ENCODE measurements at places on chromosomes 16 and 17.

DNA sequence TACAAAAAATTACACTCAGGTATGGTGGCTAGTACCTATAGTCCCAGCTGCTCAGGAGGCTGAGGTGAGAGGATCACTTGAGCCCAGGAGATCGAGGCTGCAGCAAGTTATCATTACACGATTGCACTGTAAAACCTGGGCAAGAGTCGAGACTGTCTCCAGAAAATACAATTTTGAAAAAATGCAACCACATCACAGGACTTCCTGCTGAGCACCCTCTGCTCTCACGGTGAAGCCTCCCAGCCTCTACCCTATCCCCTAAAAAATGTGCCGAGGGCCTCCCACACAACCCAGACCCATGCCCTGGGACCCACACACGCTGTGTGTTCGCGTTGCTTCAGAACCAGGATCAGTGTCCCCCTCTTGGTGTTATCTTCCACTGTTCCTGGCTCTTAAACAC is 236.1 kb downstream of the CPPED1 start:
- no peak for DNase-seq

DNA sequence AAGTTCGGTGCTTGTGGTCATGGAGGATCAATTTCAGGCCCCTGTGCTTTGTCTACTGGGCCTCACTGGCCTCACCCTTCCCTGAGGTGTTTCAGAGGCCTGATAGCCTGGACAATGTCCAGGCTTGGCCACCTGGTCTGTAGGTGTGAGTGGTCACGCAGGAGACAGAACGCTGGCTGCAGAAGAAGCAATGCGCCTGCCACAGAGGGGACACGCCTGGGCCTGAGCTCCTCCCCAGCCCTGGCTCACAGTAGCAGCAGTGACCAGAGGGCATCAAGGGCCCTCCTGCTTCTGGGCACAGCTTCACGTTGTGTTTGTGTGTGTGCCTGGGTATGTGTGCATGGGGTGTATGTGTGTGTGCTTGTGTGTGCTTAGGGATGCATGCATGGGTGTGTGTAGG is 1.9 kb upstream of the PITPNM3 start:
- DNase-seq, result no peak

DNA sequence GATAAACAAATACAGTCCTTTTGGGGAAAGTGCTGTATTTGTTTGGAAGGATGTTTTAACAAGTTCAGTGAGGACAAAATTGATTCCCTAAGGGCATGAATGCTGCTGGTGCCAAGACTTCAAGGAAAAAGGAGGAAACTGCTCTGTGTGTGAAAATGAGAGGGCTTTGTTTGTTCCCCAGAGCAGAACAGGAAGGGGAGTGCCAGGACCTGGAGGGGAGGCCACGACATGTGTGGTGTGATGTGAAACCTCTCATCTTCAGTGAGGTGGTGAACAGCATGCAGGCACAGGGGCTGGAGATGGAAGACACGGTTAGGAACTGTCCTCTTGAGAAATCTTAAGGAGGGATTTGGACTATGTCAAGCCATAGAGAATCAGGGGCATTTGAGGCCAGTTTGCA is 46.6 kb upstream of the GRIN2A start:
- no peak for DNase-seq

DNA sequence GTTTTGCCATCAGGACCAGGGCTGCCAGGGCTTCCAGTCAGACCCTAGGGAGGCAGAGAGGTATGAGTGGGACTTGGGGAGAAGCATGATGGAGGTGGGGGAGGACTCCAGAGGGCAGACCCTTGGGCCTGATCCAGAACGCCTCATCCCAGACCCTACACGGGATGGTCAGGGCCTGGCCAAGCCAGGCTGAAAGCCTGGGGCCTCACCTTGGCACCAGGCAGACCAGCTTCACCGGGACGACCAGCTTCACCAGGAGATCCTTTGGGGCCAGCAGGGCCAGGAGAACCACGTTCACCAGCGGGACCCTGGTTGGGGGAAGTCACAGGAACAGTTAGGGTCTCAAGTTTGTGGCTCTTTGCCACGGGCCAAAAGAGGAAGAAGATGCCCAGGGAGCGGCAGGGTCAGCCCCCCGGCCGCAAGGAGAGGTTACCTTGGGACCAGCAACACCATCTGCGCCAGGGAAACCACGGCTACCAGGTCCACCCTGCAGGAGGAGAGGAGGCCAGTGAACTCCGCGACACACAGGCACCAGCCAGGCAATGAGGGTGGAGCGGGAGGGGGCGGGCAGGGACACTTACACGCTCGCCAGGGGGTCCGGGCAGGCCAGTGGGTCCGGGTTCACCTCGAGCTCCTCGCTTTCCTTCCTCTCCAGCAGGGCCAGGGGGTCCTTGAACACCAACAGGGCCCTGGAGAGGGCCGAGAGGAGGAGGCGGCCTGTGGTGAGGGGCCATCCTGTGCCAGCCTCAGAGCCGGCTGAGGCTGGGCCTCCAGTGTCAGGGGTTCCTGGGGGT is 7.1 kb downstream of the COL1A1 start:
- DNase-seq, result no peak

DNA sequence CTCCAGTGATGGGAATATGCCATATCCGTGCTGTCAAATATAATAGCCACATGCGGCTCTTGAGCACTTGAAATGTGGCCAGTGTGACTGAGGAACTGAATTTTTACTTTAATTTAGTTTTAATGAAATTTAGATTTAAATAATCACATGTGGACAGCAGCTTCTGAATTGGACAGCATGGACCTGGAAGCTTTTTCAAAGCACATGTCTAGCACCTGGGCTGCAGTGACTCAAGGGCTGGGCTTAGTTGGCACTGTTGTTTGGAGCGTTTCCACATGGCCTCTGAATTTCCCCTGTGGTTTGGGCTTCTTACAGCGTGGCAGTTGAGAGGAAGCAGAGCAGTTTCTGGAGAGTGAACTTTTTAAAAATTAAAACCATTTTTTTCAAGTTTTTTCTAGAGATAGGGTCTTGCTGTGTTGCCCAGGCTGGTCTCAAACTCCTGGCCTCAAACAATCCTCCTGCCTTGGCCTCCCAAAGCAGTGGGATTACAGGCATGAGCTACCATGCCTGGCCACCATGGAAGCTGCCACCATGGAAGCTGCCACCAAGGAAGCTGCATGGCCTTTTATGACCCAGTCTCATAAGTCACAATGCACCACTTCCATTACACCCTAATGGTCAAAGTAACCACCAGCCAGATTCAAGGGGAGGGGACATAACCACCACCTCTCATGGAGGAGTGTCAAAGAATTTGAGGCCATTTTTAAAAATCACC is 6.7 kb upstream of the TOB1 start:
- no peak for DNase-seq

- DNase-seq, result no peak
Observed at GRCh38 chr16:23650674-23651416, 9.6 kb downstream of the DCTN5 start.

DNA sequence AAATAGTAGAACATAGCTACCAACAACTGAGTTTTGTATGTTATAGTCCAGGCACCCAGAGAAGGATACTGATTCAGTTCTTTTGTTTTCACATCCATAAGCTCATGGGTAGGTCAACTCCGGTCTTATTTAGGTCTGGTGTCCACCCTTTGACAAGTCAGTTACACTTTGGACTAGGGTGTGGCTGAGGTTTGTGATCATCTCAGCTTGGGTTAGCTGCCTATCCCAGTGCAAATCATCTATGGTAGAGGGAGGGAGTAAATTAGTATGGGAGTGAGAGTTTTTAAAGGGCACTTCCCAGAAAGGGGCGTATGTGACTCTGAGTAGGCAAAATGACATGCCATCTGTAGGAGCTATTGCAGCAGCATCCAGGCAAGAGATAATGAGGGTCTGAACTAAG is 66.1 kb downstream of the TANC2 start:
- no peak for DNase-seq

DNA sequence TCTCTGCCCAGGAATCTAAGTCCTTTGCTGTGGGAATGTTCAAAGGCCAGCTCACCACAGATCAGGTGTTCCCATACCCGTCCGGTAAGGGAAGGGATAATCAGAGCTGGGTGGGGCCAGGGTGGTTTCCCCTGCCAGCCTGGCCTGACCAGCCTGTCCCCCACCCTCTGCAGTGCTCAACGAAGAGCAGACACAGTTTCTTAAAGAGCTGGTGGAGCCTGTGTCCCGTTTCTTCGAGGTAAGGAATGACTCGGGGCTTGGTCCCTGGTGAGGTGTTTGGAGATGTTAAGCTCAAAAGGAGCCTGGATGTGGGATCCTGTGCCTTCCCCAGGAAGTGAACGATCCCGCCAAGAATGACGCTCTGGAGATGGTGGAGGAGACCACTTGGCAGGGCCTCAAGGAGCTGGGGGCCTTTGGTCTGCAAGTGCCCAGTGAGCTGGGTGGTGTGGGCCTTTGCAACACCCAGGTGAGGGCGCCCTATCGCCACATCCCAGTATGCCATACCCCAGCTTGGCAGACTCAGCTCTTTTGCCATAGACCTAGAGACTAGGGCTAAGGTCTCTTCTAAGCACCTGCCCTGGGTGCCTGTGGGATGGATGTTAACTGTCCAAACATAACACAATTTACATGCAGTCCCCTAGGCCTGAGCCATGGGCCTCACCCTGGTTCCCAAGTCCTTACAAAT is 997 bp downstream of the ACADVL start:
- DNase-seq, result peak; percentile 36

GRCh38 chr17:75771334-75772281 is 6.6 kb upstream of the GALK1 start:
- DNase-seq, result no peak

DNA sequence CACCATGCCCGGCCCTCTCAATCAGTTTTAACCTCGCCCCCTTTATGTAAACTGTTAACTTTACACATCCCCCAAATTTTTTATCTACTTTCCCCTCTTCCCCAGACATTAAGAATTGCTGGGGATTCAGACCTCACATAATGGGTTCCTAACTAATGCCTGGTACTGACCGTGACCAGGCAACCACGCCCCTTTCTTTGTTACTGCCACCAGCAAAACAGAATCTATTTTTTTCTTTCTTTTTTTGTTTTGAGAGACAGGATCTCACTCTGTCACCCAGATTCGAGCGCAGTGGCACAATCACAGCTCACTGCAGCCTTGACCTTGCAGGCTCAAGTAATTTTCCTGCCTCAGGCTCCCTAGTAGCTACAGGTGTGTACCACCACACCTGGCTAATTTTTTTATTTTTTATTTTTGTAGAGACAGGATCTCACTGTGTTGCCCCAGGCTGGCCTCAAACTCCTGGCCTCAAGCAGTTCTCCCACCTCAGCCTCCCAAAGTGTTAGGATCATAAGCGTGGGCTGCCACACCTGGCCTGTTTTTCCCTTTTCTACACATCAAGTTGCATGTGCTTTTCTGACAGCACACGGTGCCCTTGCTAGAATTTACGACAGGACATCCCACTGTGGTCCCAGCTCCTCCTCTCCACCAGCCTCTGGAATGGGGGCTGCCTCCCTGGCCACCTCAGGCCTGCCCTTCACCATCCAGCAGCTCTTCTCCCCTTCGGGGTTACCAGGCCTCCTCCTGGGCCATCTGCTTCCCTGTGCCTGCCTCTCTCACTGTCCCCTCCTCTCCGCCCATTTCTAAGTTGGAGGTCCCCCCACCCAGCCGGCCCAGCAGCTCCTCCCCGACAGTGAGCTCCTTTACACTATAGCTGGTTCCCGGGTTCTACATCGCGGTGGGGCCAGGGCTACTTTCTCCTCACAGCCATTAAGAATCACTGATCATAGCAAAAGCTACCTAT is 10.8 kb downstream of the CPNE2 start:
- DNase-seq, result no peak

GRCh38 chr16:82783933-82784572 is 157.3 kb downstream of the CDH13 start:
- no peak for DNase-seq

DNA sequence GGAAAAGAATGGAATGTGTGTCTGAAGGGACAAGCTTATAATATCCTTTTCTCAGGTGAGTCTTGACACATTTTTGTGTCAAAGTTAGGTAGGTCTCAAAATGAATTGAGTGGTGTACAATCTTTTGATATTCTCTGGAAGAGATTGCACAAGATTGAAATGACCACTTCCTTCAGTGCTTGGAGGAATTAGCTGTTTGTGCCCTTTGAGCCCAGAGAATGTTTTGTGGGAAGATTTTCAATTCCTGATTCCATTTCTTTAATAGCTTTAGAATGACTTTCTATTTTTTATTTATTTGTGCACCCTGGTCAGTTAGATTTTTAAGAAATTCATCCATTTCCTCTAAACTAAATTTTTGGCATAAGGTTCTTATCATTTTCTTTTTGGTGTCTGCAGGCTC is 1.6 kb upstream of the CCL13 start:
- DNase-seq, result no peak

GRCh38 chr16:70578035-70578434 is 54.4 kb downstream of the SF3B3 start:
- no peak for DNase-seq

DNA sequence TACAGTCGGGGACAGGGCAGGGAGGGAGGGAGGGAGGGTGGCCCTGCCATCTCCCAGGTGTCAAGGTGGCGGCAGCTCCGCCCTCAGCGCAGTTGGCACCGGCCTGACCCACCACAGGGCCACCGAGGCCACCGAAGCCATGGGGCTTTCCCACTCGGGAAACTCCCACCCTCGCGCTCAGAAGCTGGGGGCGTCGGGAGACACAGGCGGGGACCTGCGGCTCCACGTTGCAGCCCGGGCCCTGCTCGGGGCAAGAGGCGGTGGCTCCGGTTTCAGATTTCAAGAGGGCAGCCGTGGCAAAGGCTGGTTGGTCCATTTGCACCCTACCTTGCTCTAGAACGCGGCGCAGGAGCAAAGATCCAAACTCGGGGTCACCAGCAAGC is 544 bp downstream of the CYB561 start:
- DNase-seq, result peak; percentile 31

- no peak for DNase-seq
Observed at GRCh38 chr16:3878610-3879009, 1.9 kb downstream of the CREBBP start.

- no peak for DNase-seq
Observed at GRCh38 chr16:76665571-76666275, 388.5 kb downstream of the CNTNAP4 start.

GRCh38 chr17:31541559-31541958 is 150.1 kb downstream of the RAB11FIP4 start:
- no peak for DNase-seq

- DNase-seq, result no peak
Observed at GRCh38 chr17:77619851-77620250, 338.7 kb upstream of the TNRC6C start.

- DNase-seq, result no peak
Observed at GRCh38 chr17:57138956-57139576, 54.0 kb downstream of the AKAP1 start.

GRCh38 chr17:79627184-79627765 is 16.4 kb upstream of the RBFOX3 start:
- DNase-seq, result no peak

GRCh38 chr17:28950017-28950751 is 1.1 kb downstream of the PHF12 start:
- peak; percentile 16 for DNase-seq

GRCh38 chr16:2200313-2200712 is 3.9 kb upstream of the CASKIN1 start:
- no peak for DNase-seq

All from RCC 7860 (cell line).